ENCODE measurements at places on chromosomes 6 and 20. TPM values are rescaled to one million over a fixed set of nuclear protein-coding genes. Genes with fewer than 3 reads are reported as not detected.

Gene RAET1L
- total RNA-seq, result 3.1 TPM

Gene HSPA1L
- total RNA-seq, result 0.87 TPM

Gene RWDD2A
- total RNA-seq, result 9.0 TPM

Gene FAM83B
- 13.5 TPM for total RNA-seq

Gene HDDC2
- 62.9 TPM for total RNA-seq

GRCh38 chr6:43673444-43674084 is 14.0 kb downstream of the MRPS18A start:
- DNase-seq, result no peak

Gene EYA2
- not detected for total RNA-seq

- DNase-seq, result peak; percentile 84
Observed at GRCh38 chr6:28474441-28475219, 31.3 kb upstream of the ZSCAN23 start.

DNA sequence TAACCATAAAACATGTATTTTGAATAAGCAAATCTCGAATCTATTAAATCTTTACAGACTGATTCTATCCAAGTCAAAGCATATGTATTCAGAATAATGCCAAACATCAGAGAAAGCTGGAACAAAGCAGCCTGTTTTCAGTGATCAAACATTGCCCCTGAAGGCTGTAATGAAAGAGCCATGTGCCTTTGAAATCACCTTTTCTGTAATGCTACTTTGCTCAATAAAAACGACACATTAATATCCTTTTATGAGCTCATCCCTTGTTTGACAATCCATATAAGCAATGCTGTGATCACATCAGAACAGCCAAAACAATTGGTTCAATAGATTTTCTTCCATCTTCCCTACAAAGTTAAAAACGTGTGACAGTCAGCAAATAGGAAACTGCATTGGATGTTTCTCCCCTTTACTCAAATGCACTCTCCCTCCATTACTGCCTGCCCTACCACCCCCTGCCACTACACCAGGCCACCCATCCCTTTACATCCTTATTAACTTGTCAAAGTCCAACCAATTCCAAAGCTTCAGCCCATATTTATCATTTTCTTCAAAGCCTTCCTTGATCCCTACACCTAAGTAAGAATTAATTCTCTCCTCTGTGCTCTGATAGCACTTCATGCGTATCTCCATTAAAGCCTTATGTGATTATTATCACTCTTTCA is 42.0 kb downstream of the THEMIS start:
- DNase-seq, result no peak

- DNase-seq, result peak; percentile 78
Observed at GRCh38 chr20:16415071-16416053, 157.9 kb downstream of the KIF16B start.

DNA sequence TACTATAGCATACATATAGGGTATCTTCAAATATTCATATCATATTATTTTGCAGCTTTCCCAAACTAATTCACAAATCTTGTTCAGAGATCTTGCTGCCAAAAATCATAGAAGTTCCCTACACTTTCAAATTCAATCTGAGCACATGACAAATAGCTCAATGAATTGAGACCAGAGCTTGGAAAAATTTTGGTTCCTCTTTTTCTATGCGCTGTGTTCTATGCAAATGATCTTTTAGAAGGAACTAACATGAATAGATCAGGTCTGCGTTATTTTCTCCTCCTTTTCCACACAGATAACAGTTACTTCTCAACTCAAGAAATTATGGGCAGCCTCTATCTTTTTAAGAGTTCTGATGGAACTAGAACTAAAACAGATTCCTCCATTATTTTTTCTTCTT is 316.3 kb downstream of the ARHGAP18 start:
- DNase-seq, result no peak

- no peak for DNase-seq
Observed at GRCh38 chr6:108738684-108739416, 109.4 kb upstream of the ARMC2 start.

DNA sequence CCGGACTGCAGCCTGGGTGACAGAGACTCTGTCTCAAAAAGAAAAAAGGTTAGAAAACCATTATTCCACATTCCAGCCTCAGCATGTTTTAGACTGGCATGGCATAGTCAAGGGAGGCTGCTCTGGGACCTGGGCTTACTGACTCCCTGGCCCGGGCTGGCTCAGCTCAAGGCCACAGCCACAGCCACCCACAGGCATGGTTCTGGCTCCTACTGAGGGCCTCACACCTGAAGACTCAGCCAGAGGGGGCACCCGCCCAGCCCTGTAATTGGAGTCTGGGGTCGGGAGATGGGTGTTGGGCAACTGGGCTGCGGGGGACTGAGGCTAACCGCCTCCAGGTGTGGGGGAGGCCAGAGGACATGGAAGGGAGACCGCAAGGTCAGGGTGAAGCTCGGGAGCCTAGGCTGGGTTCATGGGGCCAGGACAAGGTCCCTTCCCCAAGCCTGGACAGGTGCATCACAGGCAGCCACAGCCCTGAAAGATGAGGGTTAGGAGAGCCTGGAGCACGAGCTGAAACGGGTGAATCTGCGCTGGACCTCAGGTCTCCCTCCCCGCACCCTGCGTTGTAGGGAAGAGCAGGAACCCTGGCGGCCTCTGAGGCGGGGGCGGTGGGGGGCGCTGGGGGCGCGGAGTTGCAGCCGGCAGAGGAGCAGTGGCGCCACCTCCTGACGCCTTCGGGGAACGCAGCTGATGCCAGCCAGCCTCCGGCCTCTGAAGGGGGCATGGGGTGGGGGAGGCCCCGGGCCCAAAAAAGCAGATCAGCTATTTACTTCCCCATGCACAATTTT is 67.7 kb upstream of the SRSF6 start:
- no peak for DNase-seq

DNA sequence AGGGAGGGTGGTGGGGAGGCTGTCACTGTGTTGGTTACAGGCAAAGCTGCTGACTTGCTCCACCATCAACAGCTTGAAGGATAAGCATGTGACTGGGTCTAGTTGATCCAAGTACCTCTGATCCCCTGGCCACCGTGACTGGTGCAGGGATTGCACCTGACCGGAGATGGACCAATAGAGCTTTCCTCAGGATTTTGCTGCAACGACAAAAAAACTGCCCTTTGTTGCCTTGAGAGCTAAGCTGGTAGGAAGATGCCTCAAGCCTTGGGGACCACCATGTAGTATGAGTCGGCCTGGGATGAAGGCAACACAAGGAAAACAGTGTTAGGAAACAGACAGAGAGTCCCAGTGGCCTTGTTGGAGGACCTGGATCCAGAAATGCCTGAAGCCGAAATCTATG is 1.8 kb downstream of the OCSTAMP start:
- no peak for DNase-seq

Measured in renal cortical epithelial cell (primary cell).